CD4-positive, alpha-beta T cell treated with Interleukin-4 for 1 hour (primary cell): ENCODE measurements at places on chromosomes 4 and X.
A peak's percentile ranks its signal among the peaks of the same experiment; 100 is the strongest.

DNA sequence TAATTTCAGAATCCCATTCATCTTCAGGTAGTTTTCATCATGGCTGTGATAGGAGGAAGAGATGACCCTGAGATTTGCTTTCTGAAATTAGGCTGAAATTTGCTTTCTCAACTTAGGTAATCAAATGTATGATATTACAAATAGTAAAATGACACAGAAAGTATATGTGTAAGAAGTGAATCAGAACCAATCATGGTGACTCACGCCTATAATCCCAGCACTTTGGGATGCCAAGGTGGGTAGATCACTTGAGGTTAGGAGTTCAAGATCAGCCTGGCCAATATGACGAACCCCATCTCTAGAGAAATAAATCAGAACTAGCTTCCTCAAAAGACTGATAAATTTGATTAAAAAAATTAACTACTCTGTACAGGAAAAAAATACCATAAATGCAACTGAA, 555.4 kb downstream of the STPG2 start:
- no peak for DNase-seq

DNA sequence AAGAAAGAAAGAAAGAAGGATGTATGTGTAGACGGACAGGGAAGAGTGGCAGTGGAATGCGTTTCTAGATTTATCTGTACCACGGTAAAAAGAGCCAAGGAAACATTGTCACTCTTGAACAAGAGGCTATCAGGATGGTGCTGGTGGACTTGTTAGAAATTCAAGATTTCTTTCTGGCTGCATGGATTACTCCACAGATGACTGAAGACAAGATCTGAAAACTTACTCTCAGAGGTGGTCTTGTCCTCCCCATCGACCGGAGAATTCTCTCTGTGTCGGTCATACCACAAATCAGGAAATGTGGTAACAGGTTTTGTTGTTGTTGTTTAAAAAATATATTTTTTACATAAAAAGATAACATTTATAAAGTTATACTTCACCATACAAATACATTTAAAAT, 11.8 kb downstream of the DSPP start:
- DNase-seq, result no peak

GRCh38 chr4:53780736-53781400, 189.6 kb upstream of the LNX1 start:
- DNase-seq, result no peak

- no peak for DNase-seq
These were observed 178.0 kb downstream of the DCLK2 start for GRCh38 chr4:150256225-150256620.

GRCh38 chr4:57053508-57053907, 56.7 kb downstream of the IGFBP7 start:
- DNase-seq, result no peak

- DNase-seq, result no peak
These were observed 11.8 kb upstream of the CD40LG start for GRCh38 chrX:136636121-136636520.

DNA sequence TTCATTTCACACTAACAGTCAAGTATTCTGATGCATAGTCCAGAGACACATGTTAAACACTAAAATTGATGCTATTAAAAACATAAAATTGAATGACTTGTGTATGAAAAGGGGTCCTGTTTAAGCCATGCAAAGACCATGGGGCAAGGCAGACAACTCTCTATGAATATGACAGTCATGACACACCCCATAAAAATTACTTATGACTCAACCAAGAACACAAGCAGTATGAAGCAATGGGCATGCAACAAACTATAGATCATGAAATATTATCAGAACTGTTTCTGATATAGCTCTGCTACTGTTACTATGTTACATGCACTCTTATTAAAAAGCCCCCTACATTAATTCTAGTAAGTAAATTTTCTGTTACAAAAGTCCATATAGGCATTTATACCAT, 57.5 kb upstream of the ZCCHC13 start:
- no peak for DNase-seq

DNA sequence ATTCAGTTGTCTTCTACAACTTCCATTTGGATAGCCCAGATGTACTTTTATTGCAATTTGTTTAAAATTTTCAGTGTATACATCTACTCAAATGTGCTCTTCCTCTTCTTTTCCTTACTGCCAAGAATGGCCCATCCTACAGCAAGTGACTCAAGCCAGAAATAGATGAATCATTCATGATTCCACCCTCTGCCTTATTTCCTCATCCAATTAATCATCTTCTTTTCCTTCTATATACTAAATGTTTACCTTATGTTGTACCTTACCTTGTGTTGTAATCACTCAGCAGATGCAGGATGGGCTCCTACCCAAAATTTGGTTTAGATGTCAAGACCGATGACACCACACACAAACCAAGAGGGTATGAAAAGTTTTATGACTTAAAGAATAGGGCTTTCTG, 437.8 kb downstream of the GRXCR1 start:
- DNase-seq, result no peak

DNA sequence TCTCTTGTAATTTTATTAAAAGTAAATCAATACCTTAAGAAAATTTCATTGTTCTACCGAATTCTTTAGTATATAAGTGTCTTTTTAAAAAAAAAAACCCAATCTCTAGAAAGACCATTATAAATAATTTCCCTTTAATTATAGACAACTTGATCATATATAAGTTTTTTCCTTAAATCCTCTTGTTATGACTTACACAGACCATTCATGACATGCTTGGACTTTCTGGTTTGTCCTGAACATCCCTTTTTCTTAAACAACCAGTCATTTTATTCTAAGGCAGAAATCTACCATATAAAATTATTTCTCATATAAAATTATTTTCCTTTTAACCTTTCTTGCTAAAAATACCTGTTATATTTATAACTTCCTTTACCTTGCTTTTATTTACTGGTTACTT, 15.4 kb upstream of the FHDC1 start:
- DNase-seq, result no peak

- DNase-seq, result peak; percentile 63
These were observed at the start of gene SETD7 for GRCh38 chr4:139556071-139556723. SETD7 (minus strand) TSS chr4:139556219; CDS start chr4:139556137, 82 bp downstream.

DNA sequence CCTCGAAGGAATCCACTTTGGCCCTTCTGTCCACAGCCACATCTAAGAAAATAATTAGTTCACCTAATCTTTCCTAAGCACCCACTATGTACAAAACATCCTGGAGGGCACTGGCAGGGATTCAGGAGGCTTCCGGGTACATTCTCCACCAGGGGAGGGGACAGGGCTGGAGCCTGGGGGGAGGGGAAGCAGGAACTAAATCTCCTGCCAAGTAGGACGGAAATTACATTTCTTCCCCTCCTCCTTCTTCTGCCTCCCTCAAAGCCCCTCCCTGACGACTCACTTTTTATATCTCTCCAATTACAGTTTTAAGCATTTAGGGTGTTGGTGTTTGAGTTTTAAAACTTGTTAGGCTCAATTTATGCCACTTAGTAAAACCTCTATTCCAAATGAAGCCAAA, 203.1 kb downstream of the BCOR start:
- no peak for DNase-seq

DNA sequence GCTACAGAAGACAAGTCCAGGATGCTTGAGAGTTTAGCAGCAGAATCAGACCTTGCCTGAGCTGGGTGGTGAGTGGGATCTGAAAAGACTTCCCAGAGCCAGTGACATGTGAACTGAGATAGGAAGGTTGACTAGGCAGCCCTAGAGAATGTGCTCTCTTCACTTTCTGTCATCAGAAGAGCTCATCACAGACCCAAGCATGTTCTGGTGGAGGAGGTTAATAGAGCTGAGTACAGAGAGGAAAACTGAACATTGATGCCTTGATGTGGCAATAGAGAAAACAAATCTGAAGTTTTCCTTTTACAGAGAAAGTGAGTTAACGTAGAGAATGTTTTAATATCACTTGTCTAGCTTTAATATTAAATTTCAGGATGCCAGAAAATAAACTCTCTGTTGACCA, 17.1 kb downstream of the ADGRL3 start:
- no peak for DNase-seq

GRCh38 chrX:39453889-39454621, 643.7 kb downstream of the BCOR start:
- DNase-seq, result no peak

DNA sequence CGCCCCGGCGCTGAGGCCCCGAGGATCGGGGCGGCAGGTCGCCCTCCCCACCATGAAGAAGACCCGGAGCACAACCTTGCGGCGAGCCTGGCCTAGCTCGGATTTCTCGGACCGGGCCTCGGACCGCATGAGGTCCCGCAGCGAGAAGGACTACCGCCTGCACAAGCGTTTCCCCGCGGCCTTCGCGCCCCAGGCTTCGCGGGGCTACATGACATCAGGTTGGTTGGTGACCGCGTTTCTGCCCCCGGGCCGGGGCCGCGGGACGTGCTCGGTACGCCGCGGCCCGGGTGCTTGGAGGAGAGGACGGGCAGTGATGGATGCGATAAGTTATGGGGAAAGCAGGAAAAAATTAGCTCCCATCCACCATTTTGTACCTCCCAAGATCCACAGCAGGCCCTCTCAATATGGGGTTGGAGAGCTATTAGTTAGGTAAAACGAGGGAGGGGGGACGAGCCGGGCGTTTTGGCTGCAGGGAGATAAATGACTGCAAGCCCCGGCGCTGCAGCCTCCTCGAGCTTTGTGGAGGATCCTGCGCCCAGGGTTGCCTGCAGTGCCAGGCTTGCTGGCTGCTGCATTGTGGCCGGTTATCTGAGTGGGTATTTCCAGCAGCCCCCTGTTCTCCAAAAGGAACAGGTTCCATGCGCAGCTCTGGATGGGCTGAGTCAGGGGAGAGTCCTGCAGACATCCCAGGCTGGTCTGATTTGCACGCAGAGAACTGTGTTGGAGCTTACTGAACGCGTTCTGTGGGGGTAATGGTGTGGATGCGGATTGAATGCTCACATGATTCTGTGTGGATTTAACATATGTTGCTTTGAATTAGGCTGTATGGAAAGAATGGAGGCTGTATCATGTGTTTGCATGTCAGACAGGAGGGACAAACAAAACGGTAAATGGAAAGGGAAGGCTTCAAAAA, 1.9 kb downstream of the STOX2 start:
- DNase-seq, result no peak

- no peak for DNase-seq
These were observed 61.7 kb downstream of the ADRA2C start for GRCh38 chr4:3827616-3828492.

DNA sequence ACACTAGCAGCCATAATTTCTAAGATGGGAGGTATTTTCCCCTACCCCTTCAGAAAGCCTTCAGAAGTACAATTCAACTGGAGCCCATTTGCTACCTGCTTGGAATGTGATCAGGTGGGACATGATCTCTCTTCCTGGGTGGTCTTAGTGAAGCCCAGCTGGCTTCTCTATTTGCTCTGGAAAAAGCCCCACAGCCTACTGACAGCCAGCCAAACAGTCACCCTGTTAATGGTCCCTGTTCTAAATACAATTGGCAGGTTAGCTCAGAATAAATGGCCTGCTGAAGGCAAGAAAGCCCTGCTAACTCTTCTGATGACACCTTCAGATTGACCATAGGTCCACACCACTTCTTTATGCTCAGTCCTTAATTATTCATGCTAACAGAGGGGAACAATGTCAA, 39.9 kb downstream of the HS6ST2 start:
- DNase-seq, result no peak

DNA sequence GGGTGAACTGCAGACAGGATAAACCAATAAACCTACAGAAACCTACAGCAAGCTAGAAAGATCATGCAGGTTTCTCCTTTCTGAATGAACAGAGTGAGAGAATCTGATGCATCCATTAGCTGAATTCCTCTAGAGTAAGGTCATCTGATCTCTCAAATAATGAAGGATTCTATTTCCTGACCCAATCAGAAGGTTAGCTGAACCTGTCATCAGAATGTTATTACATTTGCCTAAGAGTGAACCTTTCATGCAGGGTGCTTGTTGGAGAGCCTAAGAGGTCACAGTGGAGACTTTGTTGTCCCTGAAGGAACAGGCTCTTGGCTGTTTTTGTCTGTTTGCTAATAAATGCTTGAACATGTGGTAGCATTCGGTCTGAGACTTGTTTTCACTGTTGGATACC, 24.0 kb downstream of the MEPE start:
- no peak for DNase-seq

- DNase-seq, result no peak
These were observed 58.2 kb downstream of the PPM1K start for GRCh38 chr4:88226143-88226542.

- no peak for DNase-seq
These were observed 105.8 kb downstream of the FAM53A start for GRCh38 chr4:1578251-1578773.

GRCh38 chr4:128663325-128663724, 146.2 kb upstream of the JADE1 start:
- peak; percentile 4 for DNase-seq

GRCh38 chrX:72207366-72207765, 25.8 kb downstream of the PIN4 start:
- DNase-seq, result no peak

DNA sequence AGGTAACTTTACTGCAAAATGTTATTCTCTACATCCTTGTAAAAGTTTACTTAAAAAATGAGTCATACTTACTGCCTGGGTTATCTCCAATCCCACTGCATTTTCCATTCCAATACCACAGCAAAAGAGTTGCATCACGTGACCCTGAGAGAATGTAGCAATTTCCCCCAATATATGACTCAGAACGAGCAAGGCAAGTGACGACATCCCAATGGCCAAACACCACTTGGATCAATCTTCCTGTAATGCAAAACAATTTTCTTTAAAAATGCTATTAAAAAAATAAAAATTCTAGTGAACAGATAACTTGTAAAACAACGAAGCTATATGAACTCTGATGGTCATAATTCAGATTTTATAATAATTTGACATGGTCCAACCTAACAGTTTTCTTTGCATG, 224.3 kb downstream of the DCLK2 start:
- DNase-seq, result peak; percentile 13

DNA sequence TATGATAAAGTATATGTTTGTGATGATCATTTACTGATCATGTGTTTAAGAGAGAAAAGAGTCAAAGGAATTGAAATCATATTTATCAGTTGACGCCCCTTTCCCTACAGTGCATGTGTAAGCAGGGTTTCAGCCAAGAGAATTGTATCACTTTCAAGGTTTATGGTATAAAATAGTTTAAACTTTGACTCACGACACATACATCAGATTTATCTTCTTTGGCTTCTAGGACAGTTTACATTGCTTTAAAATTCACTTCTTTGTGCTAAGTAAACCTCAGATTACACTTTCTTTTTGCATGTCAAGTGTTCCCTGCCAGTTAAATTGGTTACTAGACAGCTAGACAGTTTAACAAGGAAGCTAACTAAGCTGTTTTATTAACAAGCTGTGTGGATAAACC, 86.3 kb upstream of the MYOZ2 start:
- no peak for DNase-seq

- no peak for DNase-seq
These were observed 802 bp downstream of the ADGRG2 start for GRCh38 chrX:19121466-19121865.

DNA sequence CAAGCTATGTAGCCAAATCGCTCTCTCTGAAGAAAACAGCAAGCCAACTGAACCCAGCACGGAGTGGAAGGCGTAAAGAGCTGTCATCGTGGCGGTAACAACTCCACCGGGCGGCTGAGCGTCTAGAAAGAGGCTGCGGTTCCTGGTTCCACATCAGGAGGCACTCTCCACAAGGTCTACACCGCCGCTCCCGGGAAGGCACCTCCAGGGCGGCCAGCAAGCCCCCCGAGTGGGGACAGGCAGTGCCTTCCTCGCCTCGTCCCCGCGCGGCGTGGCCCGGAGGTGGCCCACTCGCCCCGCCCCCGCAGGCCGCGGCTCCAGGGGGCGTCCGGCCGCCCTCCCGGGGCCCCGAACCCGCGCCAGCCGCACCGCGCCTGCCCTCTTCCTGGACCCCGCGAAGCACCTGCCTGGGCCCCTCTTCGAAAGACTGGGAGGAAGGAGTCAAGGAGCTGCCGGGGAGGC, 755 bp downstream of the KLHL8 start:
- DNase-seq, result peak; percentile 44
